ENCODE measurements at places on chromosomes 7 and 10.

DNA sequence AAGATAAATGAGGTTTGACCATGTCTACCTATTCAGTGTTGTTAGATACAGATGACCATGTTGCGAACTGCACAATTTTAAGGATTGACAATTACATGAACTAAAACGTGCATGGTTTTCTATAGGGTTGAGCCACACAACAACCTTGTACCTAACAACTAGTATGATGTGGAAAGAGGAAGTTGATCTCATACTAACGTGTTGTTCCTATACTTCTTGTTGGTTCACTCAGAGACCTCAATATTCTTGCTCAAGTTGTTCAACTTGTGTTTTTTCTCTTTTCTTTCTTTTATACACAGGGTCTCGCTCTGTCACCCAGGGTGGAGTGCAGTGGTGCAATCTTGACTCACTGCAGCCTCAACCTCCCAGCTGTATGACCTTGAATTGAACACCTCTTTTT, 6.1 kb upstream of the KEL start:
- DNase-seq, result no peak
- no peak overlapping the region for H3K27ac ChIP-seq
- peaks cover 14% of the 10 kb centered on the region for H3K27me3 ChIP-seq
- no peaks in the 10 kb centered on the region for H3K4me1 ChIP-seq

GRCh38 chr10:132407243-132407746, 10.3 kb downstream of the PWWP2B start:
- peak overlapping the region; percentile 26 for H3K4me3 ChIP-seq
- H3K27me3 ChIP-seq, result no peaks in the 10 kb centered on the region
- peaks cover 4% of the 10 kb centered on the region for H3K36me3 ChIP-seq
- DNase-seq, result no peak

GRCh38 chr7:2050511-2050866, 182.3 kb downstream of the MAD1L1 start:
- no peak overlapping the region for H3K27ac ChIP-seq
- no peak for DNase-seq
- H3K4me3 ChIP-seq, result no peak overlapping the region

- H3K36me3 ChIP-seq, result no peaks in the 10 kb centered on the region
- peaks cover 57% of the 10 kb centered on the region for H3K27me3 ChIP-seq
- DNase-seq, result no peak
- H3K27ac ChIP-seq, result no peak overlapping the region
- peaks cover 3% of the 10 kb centered on the region for H3K4me1 ChIP-seq
Measured at GRCh38 chr7:156618780-156619367, 21.7 kb upstream of the RNF32 start.

- no peaks in the 10 kb centered on the region for H3K27me3 ChIP-seq
- H3K36me3 ChIP-seq, result no peaks in the 10 kb centered on the region
- DNase-seq, result no peak
- no peak overlapping the region for H3K27ac ChIP-seq
- no peaks in the 10 kb centered on the region for H3K4me1 ChIP-seq
- H3K4me3 ChIP-seq, result no peak overlapping the region
Measured at GRCh38 chr10:95476469-95477174, 84.5 kb downstream of the SORBS1 start.

DNA sequence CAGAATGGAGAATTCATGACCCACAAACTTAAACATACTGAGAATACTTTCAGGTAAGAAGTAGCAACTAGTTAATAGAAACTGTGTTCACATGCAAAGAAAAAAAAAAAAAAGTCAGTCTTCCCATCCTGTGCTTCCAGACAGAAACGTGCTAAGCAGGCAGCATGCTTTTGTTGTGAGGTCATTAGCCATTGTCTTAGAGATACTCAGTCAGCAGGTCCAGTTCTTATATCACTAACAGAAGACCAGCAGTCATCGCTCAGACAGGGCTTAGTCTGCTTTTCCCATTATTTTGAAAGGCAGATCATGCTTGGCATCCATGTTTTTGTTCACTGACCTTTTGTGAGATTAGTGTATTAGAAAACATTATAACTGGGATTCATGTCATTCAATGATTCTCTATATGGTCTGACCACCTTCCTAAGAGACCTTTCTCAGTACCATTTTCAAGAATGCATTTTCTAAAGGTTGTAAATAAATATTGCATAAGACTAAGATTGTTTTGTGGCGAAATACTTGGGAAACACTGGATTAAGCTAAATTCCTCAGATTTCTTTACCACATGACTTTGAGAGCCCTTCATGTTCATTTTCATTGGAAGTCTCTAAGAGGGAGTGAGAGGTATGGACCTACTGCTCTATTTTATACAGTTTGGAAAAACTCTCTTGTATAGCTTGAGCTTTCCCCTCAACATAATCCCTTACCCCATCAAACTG, 45.0 kb upstream of the AGBL3 start:
- no peak for DNase-seq
- H3K4me3 ChIP-seq, result no peak overlapping the region
- H3K27ac ChIP-seq, result no peak overlapping the region
- H3K4me1 ChIP-seq, result peaks cover 12% of the 10 kb centered on the region

DNA sequence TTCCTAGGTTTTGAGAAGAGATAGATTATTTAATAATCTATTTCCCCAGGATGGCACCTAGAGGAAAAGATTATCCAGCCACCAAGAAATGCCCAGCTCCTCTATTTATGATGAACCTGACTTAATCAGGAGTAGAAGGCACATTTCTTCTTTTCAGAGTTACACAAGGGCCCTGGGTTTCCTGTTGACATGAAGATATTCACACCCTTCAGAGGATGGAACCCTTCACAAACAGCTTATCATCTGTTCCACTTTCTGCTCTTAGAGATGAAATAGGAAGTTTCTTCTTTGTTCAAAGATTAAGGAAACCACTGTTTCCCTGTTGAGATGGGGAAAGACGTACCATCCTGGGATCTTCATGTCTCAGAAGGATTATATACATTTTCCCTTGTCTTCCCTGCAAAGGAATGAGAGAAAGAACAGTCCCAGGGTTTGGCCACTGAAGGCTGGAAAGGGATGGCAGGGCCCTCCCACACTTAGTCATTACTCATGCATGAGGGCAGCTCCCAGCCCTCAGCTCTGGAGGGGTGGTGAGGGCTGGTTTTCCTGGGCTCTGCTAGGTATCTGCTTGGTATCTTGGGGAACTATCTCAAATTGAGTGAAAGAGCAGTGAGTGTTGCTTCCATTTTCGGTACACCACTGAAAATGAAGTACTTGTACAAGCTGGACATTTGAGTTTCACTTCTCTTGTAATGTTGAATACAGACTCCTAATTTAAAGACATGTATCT, 64.0 kb downstream of the MTPAP start:
- DNase-seq, result no peak
- H3K4me3 ChIP-seq, result no peak overlapping the region
- no peaks in the 10 kb centered on the region for H3K27me3 ChIP-seq
- H3K4me1 ChIP-seq, result peaks cover 11% of the 10 kb centered on the region

DNA sequence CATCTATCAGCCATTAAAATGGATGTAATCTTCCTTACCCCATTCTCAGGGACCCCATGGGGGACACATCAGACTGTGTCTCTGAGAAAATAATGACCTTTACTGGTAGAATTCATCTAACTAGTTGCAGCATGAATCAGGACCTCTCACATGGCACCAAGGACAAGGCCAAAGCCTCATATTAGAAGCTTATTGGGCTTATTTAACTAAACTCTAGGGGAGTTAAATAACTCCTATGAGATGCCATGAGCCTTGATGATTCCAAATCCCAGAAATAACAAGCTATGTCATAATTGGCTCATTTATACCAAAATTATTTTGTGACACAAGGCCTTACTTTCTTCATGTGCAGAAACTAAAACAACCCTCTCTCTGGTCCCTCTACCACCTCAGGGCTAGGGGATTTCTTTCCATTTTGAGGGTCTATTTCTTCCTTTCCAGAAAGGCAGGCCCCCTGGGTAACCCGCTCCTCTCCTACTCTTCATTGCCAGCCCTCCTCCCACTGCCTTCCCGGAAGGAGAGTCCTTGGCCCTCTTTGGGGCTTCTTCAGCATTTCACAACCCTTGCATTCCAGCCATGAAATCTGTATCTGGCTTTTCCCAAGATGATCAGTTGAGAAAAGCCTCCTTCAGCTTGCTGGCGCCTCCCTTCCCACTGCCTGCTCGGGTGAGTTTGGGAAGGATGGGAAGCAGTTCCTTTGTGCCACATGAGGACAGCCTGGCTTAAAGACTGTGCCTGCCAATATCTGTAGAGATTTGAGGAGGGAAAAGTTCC, 41.8 kb upstream of the TRIM8 start:
- H3K27ac ChIP-seq, result no peak overlapping the region
- peaks cover 3% of the 10 kb centered on the region for H3K36me3 ChIP-seq
- H3K4me3 ChIP-seq, result no peak overlapping the region
- no peak for DNase-seq
- peaks cover 5% of the 10 kb centered on the region for H3K4me1 ChIP-seq
- no peaks in the 10 kb centered on the region for H3K27me3 ChIP-seq

DNA sequence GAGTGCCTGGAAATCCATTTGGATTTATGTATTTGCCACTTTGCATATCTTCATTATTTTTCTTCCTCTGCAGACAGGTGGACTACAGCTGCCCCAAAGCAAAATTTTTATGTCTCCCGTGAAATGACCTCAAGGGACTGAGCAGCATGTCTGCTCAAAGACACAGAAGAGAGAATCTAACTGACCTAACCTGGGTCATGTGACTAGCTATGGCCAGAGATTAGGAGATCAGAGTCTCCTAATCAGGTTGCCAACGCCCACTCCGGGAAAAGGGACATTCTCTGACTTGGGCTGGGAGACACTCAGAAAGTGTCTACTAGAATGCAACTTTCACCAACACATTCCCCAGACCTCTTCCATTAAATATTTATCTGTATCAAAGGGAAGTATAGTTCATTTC, 2.5 kb upstream of the BAMBI start:
- peaks cover 50% of the 10 kb centered on the region for H3K27me3 ChIP-seq
- no peak overlapping the region for H3K4me3 ChIP-seq
- no peak overlapping the region for H3K27ac ChIP-seq
- peaks cover 22% of the 10 kb centered on the region for H3K4me1 ChIP-seq
- no peak for DNase-seq

GRCh38 chr10:95214793-95215192, 20.8 kb downstream of the ACSM6 start:
- no peak overlapping the region for H3K4me3 ChIP-seq
- no peak overlapping the region for H3K27ac ChIP-seq
- H3K36me3 ChIP-seq, result no peaks in the 10 kb centered on the region
- no peaks in the 10 kb centered on the region for H3K27me3 ChIP-seq
- H3K4me1 ChIP-seq, result no peaks in the 10 kb centered on the region

GRCh38 chr10:79585870-79586527, 24.7 kb upstream of the SFTPA1 start:
- H3K27ac ChIP-seq, result no peak overlapping the region
- H3K4me1 ChIP-seq, result no peaks in the 10 kb centered on the region
- no peak for DNase-seq
- peaks cover 5% of the 10 kb centered on the region for H3K27me3 ChIP-seq
- H3K4me3 ChIP-seq, result no peak overlapping the region
- H3K36me3 ChIP-seq, result no peaks in the 10 kb centered on the region

- H3K36me3 ChIP-seq, result no peaks in the 10 kb centered on the region
- H3K27me3 ChIP-seq, result peaks cover 3% of the 10 kb centered on the region
- no peak for DNase-seq
- peaks cover 32% of the 10 kb centered on the region for H3K4me1 ChIP-seq
Measured at GRCh38 chr10:110393866-110394265, 89.1 kb upstream of the SMNDC1 start.

- H3K27ac ChIP-seq, result no peak overlapping the region
- no peaks in the 10 kb centered on the region for H3K4me1 ChIP-seq
- no peaks in the 10 kb centered on the region for H3K36me3 ChIP-seq
- no peak for DNase-seq
Measured at GRCh38 chr7:40828686-40829600, 694.1 kb downstream of the SUGCT start.

- H3K27ac ChIP-seq, result no peak overlapping the region
- peaks cover 3% of the 10 kb centered on the region for H3K27me3 ChIP-seq
- no peaks in the 10 kb centered on the region for H3K4me1 ChIP-seq
- H3K4me3 ChIP-seq, result no peak overlapping the region
- no peak for DNase-seq
- no peaks in the 10 kb centered on the region for H3K36me3 ChIP-seq
Measured at GRCh38 chr7:137642472-137642871, 204.3 kb downstream of the DGKI start.

GRCh38 chr7:158395780-158396278, 191.8 kb downstream of the PTPRN2 start:
- no peaks in the 10 kb centered on the region for H3K4me1 ChIP-seq
- H3K27me3 ChIP-seq, result no peaks in the 10 kb centered on the region
- no peak overlapping the region for H3K27ac ChIP-seq
- no peaks in the 10 kb centered on the region for H3K36me3 ChIP-seq

GRCh38 chr7:18434171-18434570, 61.4 kb upstream of the HDAC9 start:
- H3K36me3 ChIP-seq, result no peaks in the 10 kb centered on the region
- H3K4me1 ChIP-seq, result peaks cover 2% of the 10 kb centered on the region
- H3K4me3 ChIP-seq, result no peak overlapping the region
- no peaks in the 10 kb centered on the region for H3K27me3 ChIP-seq
- no peak for DNase-seq

GRCh38 chr10:12589291-12589690, 239.9 kb downstream of the CAMK1D start:
- no peaks in the 10 kb centered on the region for H3K27me3 ChIP-seq
- H3K4me1 ChIP-seq, result peaks cover 62% of the 10 kb centered on the region
- H3K27ac ChIP-seq, result no peak overlapping the region
- H3K36me3 ChIP-seq, result peaks cover 6% of the 10 kb centered on the region
- no peak for DNase-seq

GRCh38 chr7:137909042-137909441, 62.3 kb upstream of the DGKI start:
- no peaks in the 10 kb centered on the region for H3K27me3 ChIP-seq
- H3K4me1 ChIP-seq, result no peaks in the 10 kb centered on the region
- H3K4me3 ChIP-seq, result no peak overlapping the region
- peaks cover 30% of the 10 kb centered on the region for H3K36me3 ChIP-seq

DNA sequence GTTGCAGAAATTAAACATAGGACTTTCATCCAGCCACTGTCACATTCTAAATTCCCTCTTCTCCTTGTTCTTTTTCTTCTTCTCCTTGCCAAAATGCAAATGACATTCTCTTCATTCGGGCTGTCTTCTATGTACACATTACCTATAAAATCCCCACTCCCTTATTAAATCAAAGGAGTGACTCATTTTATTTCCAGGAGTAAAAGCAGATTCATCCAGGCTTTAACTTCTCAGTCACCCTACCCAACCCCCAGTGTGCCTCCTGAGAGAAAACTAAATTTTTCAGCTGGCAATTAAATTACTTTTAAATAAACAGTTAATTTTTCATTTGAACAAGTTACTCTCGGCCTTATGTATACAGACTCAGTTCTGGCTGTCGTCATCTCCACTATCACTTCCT, 223.9 kb upstream of the SHH start:
- peaks cover 4% of the 10 kb centered on the region for H3K4me1 ChIP-seq
- no peaks in the 10 kb centered on the region for H3K27me3 ChIP-seq
- DNase-seq, result no peak
- H3K27ac ChIP-seq, result no peak overlapping the region
